ENCODE measurements at places on chromosomes 13 and 19.

GRCh38 chr13:105625691-105626090, 909.8 kb downstream of the EFNB2 start:
- DNase-seq: no peak

- DNase-seq: no peak
Observed at GRCh38 chr19:55435020-55435419, 8.1 kb downstream of the SHISA7 start.

- DNase-seq: no peak
Observed at GRCh38 chr19:41083516-41083915, 4.7 kb upstream of the CYP2A13 start.

GRCh38 chr13:106882246-106882645, 314.3 kb upstream of the ARGLU1 start:
- no peak for DNase-seq

DNA sequence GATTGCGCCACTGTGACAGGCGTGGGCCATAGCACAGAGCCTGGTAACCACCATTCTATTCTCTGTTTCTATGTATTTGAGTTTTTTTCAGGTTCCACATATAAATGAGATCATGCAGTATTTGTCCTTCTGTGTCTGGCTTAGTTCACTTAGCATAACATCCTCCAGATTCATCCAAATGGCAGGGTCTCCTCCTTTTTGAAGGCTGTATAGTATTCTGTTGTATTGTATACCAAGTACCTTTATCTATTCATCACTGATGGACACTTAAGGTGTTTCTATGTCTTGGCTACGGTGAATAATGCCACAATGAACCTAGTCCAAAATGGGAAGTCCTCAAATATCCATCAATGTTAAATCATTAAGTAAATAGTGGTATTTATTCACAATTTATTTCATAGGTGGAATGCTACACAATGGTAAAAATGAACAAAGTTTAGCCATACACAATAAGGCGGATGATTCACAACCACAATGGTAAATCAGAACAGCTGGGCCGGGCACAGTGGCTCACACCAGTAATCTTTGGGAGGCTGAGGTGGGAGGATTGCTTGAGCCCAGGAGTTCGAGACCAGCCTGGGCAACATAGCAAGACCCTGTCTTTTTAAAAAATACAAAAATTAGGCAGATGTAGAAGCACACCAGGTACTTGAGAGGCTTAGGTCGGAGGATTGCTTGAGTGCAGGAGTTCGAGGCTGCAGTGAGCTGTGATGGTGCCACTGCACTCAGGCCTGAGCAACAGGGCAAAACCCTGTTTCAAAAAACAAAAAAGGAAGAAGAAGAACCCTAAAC, 8.4 kb upstream of the GRAMD1A start:
- DNase-seq: no peak

- DNase-seq: no peak
Observed at GRCh38 chr19:53577968-53578367, 40.0 kb downstream of the ZNF331 start.

GRCh38 chr19:10230861-10231611, at the start of gene S1PR2:
Gene S1PR2, minus strand, starts transcription at chr19:10231331. Its CDS starts 6,426 bp downstream, at chr19:10224905.
- peak; percentile 78 for DNase-seq

DNA sequence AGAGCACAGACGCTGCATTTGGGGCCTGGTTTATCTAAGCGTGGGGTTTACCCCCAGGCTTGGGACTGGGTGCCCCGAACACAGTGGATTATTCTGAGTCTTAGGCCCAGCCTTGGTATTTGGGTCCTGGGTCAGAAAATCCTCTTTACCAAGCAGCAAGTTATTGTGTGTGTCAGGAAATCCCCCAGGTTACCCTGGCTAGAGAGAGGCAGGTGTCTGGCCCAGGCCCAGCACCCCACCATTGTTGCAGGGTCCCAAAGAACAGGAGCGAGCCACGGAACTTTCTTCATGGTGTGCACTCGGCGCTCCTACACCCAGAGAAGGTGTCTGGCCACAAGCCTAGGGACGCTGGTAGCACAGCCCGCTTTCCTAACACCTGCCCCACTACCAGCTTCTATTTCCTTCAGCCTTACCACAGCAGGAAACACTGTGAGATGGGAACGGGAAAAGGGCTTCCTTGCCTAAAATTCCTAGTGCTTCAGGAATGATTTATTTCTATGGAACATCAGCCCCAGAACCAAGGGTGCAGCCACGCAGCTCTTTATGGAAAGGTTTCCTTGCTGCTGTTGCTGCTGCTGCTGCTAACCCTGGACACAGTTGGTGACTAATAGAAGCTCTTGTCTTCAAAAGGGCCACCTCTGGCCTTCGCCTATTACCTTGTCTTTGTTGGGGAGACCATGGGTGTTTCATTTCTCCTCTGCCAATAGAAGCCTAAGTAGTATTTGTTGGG, 7.4 kb upstream of the CDX2 start:
- DNase-seq: no peak

DNA sequence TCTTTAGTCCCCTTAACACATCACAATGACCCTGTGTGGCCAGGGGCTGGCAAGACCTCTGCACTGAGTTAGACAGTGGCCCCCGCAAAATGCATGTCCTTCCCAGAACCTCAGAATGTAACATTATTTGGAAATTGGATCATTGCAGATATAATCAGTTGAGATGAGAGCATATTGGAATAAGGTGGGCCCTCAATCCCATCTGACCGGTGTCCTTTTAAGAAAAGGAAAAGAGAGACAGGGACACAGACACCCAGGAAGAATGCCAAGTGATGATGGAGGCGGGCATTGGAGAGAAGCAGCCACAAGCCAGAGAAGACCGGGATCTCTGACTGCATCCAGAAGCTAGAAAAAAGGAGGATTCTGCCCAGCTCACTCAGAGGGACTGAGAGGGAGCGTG, 1.8 kb downstream of the FAM187B start:
- DNase-seq: no peak

- no peak for DNase-seq
Observed at GRCh38 chr19:825897-826644, 1.6 kb upstream of the AZU1 start.

DNA sequence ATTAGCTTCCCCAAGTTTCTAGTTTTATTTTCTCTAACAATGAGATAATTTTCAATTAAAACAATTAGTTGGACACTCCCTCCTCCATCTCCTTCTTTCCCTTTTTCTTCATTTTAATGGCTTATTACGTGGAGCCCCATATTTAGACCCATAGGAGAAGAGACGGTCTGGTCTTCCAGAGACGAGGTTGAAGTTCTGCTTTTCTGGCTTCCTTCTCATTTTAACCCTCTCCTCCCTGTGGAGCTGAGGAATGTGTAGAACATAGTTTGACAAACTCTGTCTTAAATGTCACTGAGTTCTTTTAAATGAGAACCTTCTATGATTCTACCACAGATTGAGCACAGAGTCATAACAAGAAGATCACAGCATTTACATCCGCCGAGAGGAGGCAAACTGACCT, 86.8 kb downstream of the EDNRB start:
- no peak for DNase-seq

DNA sequence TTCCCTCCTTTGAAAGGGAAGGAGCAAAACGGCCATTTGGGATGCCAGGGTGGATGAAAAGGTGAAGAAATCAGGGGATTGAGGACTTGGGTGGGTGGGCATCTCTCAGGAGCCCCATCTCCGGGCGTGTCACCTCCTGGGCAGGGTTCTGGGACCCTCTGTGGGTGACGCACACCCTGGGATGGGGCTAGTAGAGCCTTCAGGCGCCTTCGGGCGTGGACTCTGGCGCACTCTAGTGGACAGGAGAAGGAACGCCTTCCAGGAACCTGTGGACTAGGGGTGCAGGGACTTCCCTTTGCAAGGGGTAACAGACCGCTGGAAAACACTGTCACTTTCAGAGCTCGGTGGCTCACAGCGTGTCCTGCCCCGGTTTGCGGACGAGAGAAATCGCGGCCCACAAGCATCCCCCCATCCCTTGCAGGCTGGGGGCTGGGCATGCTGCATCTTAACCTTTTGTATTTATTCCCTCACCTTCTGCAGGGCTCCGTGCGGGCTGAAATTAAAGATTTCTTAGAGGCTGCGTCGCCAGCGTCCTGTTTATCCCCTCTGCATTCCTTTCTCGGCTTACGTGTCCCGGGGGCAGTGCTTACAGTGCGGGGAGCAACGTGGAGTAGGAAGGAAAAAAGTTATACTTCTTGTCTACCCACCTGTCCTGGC, 15.2 kb upstream of the S1PR4 start:
- peak; percentile 67 for DNase-seq

- DNase-seq: peak; percentile 79
Observed at GRCh38 chr19:47704024-47704423, 9.2 kb upstream of the EHD2 start.

GRCh38 chr19:30223866-30224688, 148.1 kb upstream of the ZNF536 start:
- DNase-seq: no peak

- DNase-seq: peak; percentile 13
Observed at GRCh38 chr13:60788156-60788829, 391.3 kb downstream of the TDRD3 start.

DNA sequence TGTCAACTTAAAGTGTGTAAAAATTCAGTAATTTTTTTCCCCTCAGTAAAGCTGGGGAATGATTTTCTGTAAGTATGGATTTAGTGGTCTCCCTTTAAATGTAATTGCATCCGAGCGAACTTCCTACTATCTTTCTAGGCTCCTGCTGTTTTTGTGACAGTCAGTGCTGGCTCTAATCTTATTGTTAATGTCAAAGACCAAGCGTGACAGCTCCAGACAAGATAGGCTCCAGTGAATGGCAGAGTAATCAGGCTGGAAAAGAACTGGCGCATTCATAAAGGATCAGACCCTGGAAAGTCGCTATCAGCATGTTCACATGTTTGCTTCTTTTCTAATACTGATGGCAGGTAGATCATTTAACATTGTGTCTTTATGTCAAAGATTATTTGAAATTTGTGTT, 908.0 kb upstream of the ATXN8OS start:
- DNase-seq: no peak

DNA sequence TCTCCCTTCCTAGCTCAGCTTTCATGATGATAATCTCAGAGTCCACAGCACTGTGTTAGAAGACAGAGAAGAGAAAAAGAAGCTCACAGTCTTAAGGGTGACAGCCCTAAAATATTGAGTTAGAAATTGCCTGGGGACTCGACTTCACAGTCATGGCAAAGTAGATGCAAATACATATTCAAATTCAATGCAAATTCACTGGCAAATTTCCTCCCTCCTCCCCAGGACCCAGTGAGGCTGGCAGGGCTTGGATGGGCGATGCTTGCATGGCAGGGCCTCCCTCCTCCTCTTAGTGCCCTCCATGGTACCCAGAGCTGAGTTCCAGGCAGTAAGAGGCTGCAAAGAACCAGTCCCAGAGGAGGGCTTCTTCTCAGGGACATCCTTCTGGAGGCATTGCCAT, 115.6 kb upstream of the UQCRFS1 start:
- DNase-seq: no peak

- no peak for DNase-seq
Observed at GRCh38 chr13:45915686-45916439, 64.3 kb upstream of the SIAH3 start.

DNA sequence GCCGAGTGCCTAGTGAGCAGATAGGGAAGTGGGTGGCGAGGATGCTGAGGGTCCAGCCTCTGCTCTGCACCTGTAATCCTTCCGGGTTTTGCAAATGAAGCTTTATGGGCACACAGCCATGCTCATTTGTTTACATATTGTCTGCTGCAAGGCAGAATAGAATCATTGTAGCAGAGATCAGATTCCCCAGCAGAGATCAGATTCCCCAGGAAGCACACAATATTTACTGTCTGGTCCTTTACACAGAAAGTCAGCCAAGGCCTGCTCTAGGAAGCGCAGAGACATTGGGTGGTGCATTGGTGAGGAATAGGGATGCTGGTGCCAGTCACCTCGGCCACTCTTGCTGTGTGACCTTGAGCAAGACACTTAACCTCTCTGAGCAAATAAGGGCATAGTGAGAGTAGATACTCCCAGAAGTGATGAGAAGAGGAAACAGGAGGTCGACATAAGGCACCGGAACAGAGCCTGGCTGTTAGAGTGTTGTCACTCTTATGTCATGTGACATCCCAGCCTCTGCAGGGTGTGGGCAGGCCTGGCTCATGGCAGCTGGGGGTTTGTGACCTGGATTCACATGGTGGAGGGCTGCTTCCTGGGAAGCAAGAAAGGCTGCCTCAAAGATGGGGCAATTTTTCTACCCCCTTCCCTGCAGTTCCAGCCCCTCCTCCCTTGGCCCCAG, 25.6 kb downstream of the CARM1 start:
- DNase-seq: no peak

GRCh38 chr13:81874253-81874652, 1533.3 kb upstream of the SPRY2 start:
- DNase-seq: no peak

DNA sequence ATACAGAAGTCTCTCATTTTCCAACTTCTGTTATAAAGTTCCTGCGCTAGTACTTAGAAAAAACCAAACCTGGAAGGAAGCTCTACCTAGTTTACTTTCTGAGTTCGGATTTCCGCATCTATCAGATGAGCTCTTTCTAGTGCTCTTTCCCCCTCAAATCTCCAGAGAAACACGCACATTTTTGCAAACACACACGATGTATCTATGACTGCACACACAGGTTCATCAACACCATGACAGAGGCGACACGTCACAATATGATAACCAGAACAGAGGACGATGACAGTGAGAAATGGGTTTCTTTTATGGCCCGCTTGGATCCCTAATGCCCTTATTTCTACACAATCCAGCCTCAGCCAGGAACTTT, 629 bp upstream of the LRRC63 start:
- DNase-seq: no peak

DNA sequence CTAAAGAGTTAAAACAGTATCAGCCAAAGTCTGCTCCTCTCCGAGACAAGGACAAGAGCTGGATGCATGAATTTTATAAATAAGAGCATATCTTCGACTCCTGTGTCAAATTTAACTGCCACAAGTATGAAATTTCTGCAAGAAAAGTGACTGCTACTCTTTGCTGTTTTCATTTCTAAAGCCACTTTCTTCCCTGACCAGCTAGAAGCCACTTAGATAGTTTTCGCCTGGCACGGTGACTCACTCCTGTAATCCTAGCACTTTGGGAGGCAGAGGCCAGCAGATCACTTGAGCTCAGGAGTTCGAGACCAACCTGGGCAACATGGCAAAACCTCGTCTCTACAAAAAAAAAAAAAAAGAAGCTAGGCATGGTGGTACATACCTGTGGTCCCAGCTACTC, 61.3 kb downstream of the ENOX1 start:
- no peak for DNase-seq

DNA sequence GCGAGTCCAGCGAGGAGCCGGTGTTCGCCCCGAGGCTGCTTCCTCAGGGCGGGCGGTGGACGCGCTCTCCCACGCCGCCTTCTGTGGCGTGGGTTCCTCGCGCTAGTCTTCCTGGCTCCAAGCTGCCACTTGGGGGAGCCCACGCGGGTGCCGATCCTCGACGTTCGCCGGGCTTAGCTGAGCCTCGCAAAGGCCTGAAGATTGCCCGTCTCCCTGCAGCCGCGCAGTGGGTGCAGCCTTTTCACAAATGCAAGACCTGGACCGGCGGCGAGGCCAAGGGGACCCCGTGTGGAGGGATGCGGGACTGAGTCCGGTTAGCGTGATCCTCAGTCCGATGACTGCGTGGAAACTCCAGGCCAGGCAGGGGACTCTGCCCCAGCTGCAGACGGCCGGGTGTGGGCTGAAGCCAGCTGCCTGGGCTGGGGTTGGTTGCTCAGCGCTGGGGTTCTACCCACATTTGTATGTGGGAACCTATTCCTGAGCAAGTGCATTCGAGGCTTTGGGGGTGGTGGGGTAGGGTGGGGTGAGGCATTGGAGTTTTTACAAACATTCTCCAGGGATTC, 16.6 kb upstream of the LRP3 start:
- DNase-seq: no peak
